ENCODE measurements at places on chromosomes 6 and 20.

DNA sequence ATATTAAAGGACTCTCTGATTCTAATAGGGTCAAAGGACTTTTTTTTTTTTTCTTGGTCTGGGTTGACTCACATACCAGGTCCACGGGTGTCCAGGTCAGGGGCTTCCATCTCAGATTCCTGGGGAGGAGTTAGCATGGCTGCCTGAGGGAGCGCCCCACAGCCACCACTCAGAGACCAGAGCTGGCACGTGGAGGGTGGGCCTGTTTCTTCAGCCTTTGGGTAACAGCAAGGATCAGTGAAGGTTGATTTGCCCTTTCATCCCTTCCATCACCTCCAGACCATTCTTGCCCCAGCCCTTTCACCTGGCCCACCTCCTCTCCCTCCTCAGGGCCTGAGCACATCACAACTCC lies 5.9 kb upstream of the GPSM3 start:
- DNase-seq: no peak

DNA sequence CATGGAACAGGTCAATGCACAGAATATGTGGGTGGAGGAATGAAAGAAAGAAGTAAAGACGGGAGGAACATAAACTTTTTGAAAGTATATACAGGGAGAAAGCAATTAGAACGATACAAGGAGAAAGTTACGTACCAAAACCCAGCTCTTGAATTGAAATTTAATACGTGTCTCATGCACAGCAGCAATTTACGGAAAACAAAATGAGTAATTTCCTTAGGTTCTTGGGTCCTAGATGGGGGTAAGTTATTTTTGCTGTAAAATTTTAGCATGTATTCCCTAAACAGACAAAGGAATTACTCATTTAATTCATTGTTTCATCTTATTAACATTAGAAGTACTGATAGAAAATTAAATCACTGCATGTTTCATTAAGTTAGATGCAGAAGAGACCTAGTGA lies 75.8 kb downstream of the PDE10A start:
- DNase-seq: no peak

- peak; percentile 36 for DNase-seq
These were observed 36.2 kb upstream of the CCDC167 start for GRCh38 chr6:37535759-37536490.

GRCh38 chr6:24535210-24535609 lies 40.4 kb downstream of the ALDH5A1 start:
- DNase-seq: no peak

- no peak for DNase-seq
These were observed 27.0 kb downstream of the SOD2 start for GRCh38 chr6:159665868-159666635.

DNA sequence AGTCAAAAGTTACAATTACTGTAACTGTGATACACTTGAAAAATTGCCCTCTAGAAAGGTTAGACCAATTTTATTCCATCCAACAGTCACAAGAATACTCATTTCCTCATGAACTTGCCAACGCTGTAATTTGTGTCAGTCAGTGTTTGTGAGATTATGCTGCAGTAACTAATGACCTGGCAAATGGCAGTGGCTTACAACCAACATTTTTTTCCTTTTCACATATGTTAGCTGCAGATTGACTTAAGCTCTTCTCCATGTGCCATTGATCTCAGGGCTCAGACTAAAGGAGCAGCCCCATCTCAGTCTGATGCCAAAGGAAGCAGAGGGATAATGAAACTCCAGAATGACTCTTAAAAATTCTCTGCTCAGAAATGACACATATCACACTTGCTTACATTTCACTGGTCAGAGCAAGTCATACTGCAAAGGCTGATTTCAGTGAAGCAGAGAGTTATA lies 92.3 kb upstream of the ELOVL5 start:
- no peak for DNase-seq
